BJ (cell line): ENCODE measurements at places on chromosomes 13 and 19.

DNA sequence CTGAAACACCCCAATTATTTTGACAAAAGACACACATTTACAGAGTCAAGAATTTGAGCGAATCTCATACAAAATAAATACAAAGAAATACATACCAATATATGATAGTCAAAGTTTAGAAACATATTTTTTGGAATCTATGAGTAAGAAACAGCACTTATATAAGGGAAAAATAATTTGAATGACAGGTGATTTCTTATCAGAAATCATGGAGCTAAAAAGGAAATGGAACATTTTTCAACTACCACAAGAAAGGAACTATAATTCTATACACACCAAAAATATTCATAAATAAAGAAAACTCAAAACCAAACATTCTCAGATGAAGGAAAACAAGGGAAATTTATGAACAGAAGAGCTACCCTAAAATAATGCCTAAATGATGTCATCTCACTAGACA lies 1226.6 kb downstream of the PCDH9 start:
- DNase-seq = no peak

- no peak for DNase-seq
Observed at GRCh38 chr13:49113526-49114286, 106.4 kb upstream of the MLNR start.

- DNase-seq = no peak
Observed at GRCh38 chr13:78971355-78972025, 312.5 kb upstream of the OBI1 start.

DNA sequence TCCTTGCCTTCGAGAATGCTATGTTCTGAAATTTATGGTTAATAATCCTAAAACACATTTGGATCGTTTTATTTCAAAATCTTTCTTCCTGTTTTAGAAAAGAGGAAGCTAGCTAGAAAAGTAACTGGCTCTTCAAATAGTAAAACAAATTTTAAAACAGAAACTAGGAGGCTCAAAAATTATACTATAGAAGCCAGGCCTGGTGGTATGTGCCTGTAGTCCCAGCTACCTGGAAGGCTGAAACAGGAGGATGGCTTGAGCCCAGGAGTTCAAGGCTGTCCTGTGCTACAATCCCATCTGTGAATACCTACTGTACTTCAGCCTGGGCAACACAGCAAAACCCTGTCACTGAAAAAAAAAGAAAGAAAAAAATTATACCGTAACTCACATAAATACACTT lies 57.9 kb downstream of the ELF1 start:
- DNase-seq = no peak

GRCh38 chr19:35432911-35433310 lies 15.1 kb upstream of the FFAR2 start:
- no peak for DNase-seq

DNA sequence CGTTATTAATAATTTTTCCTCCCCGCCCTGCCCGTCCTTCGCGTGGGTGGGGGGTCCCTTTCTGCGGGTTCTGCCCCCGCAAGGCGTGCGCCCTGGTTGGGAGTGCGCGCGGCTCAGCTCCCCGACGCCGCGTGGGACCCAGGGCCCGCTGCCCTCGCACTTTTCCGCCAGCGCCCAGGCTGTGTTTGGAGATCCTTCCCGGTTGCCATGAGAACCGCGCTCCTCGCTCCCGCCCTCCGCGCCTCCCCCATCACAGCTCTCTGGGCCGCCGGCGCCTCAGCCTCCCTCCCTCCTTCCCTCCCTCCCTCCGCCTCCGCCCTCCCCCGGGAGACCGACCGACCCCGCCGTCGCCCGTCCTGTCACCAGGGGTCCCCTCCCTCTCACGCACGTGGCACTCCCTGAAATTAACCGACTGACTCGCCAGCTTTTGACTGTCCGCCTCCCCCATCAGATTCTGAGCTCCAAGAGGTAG lies 2.4 kb upstream of the SSBP4 start:
- DNase-seq = no peak

DNA sequence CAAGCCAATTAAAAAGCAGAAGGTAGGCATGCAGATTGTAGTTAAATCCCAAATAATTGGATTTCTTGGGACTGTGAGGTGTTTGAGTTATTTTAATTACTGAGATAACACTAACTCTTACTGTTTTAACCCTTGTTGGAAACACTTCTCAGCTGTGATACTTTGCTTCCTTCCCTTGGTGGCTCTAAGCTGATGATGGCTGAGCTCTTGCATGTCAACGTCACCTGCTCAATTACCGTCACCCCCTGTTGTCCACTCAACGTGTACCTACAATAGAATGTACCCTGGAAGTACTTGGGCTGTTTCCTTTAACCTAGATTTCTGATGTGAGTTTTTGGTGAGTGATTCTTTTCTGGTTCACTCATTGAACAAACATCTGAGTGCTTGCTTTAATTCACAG lies 303.4 kb downstream of the SLC7A1 start:
- no peak for DNase-seq
